ENCODE measurements at places on chromosomes 16 and 17.

- no peak for DNase-seq
These were observed 392.1 kb downstream of the SOX9 start for GRCh38 chr17:72512649-72513556.

DNA sequence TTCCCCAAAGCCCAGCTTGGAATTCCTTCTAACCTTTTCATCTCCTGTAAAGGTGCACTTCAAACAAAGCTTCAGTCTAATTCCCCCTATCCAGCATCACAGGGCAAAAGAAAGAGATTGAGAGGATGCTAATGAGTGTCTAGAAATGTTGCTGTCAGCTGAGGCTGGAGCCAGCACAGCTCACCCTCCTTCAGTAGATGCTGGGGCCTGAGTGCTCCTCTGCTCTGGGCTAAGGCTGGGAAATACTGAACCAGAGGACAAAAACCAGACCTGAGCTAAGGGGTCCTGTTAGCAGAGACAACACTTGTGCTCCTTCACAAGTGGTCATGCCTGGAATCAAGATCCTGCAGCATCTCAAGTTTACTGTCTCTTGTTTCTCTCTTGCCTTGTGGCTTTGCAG, 85.0 kb downstream of the CHD9NB start:
- no peak for DNase-seq

DNA sequence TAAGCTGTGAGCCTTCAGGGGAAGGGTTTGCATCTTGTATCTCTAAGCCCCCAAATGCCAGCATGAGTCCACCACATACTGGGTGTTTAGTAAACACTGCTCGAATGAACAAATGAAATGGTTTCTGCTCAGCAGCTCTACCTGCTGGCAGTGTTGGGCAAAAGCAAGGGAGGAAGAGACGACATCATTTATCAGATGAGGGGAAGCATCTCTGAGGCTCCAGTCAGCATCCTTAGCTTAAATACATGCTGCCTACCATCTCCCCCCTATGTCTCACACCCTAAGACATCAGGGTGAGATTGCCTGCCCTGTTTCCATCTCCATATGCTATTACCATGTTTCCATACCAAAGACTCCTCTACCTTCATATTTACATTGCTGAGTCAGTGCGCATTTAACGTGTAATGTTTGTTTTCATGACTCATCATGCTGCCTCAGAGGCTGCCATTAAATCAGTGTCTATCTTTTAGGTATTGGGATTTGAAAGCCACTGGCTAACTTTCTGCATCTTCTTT, 379.8 kb downstream of the UTP18 start:
- DNase-seq = no peak

DNA sequence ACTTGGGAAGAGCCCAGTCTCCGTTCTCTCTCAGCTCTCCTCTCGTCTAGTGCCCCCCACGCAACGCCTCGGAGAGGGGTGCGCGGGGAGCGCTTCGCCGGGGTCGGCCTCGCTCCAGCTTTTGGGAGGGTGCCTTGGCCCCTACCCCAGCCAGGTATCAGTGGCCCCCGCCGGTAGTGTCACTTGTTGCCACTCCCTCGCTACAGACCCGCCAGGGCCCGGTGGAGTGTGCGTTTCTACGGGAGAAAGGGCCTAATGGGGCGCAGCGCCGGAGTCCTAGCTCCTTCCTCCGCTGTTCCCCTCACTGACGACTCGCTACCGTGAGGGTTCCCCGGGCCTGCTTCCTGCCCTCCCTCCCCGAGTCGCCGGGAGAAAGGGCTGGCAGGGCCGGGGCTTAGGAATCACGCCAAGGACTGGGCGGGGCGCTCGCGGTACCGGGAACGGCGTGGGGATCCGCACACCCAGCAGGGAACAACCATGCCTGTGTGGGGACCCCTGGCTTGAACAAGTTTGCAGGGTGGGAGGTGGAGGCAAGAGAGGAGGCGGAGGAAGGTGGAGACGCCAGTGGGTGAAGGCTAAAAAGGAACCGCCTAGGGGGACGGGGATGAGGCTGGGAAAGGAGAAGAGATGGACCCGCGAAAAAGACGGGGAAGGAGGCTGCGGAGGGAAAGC, 997 bp upstream of the CDH11 start:
- no peak for DNase-seq

DNA sequence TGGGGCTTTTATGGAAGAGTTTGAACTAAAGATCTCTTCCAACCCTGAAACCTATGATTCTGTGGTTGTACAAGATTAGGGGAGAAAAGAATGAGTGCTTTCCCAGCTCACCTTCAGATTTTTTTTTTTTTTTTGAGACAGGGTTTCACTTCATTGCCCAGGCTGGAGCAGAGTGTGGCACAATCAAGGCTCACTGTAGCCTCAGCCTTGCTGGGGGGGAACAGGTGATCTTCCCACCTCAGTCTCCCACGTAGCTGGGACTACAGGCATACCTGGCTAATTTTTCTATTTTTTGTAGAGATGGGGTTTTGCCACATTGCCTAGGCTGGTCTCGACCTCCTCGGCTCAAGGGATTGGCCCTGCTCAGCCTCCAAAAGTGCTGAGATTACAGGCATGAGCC, 21.8 kb upstream of the ITGB3 start:
- DNase-seq = no peak

Data from SW 1271 (cell line).